ENCODE measurements at places on chromosomes 2 and 18. TPM values are rescaled to one million over a fixed set of nuclear protein-coding genes. Genes with fewer than 3 reads are reported as not detected.
A peak's percentile ranks its signal among the peaks of the same experiment; 100 is the strongest.

DNA sequence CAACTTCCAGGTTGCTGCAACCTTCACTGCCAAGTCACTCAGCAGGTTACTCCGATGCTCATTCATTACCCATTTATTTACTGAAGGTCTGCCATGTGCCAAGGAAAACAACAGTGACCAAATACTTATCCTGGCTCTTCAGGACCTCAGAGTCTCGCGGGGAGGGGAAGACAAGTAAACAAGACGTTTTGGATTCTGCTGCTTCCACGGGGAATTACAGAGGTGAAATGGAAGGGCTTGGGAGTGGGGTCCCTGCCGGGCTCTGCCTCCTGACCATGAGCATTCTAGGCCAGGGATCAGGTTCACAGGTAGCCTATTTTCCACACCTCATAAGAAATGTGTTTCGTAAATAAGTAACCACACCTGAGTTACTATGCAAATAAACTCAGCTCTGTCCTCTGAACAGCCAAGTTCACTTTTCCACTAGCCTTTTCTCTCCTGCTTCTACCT is 68.1 kb downstream of the CLHC1 start:
- no peak for DNase-seq

DNA sequence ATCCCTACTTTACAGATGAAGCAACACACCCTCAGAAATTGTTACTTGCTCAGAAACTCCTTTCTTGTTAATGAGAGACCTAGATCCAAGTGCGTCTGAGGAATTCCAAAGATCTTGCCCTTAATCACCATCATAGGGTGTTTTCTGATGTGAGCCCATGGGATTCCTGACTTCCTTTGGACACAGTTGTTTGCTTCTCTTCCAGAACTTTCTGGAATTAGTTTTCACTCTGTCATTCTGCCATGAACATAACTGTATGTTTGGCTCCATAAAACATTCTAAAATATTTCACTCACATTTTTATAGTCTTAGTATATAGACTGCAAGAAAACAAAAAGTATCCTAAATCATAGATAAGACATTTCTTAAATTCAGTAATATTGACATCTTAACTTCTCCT is 593.9 kb upstream of the SOX11 start:
- no peak for DNase-seq

- DNase-seq: no peak
Measured at GRCh38 chr2:31764169-31764568, 183.4 kb upstream of the SRD5A2 start.

- DNase-seq: no peak
Measured at GRCh38 chr2:177582000-177582399, 189.4 kb downstream of the AGPS start.

DNA sequence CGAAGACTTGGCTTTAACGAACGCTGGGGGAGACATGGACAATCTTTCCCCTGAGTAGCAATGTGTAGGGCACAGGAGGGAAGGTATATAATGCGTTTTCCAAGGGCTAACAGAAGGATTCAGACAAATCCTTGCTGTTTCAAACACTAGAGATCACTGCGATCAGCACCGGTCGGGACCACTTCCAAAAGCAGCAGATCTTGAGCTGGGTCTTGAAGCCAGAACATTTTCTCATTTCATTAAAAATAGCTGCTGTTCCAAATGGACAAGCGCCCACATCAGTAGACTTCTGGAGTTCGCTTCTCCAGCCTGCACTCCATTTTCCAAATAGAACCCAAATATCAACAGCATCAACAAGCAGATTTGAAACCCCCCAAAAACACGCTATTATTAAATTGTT is 65.1 kb upstream of the MAPRE2 start:
- no peak for DNase-seq

GRCh38 chr2:186590759-186591505 is 1.1 kb downstream of the ITGAV start:
- no peak for DNase-seq

GRCh38 chr2:62287899-62288880 is 92.3 kb downstream of the B3GNT2 start:
- peak; percentile 55 for DNase-seq

DNA sequence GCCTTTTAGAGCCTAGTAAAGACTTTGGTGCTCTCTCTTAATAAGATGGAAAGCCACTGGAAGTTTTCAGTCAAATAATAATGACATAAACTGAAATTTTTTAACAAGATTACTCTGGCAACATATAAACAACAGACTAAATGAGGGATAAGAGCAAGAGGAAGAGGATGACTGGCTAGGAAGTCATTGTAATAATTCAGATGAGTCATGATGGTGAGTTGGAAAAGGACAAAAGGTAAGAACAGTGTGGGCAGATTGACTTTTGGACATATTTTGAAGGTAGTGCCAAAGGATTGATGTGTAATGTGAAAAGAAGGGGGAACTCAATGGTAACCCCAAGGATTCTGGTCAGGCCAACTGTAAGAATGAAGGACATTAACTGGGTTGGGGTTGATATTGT is 310.3 kb downstream of the NOL4 start:
- no peak for DNase-seq

DNA sequence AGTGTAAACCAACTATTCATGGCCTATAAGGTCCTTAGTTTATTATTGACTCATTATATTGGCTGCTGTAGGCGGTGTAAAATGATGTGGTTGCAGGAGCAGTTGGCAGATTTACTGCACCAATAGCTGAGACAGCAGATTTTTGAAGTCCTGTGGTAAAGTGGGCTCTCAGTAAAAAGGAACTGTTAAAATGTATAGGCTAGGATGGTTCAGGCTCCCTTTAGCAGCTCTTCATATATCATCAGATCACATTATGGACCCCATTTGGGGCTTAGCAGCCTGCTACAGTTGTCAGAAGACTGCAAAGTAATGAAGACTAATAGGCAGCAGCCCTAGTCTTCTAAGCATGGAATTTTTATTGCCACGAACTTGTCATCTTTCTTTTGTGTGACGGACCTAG is 27.8 kb downstream of the MTX2 start:
- no peak for DNase-seq

DNA sequence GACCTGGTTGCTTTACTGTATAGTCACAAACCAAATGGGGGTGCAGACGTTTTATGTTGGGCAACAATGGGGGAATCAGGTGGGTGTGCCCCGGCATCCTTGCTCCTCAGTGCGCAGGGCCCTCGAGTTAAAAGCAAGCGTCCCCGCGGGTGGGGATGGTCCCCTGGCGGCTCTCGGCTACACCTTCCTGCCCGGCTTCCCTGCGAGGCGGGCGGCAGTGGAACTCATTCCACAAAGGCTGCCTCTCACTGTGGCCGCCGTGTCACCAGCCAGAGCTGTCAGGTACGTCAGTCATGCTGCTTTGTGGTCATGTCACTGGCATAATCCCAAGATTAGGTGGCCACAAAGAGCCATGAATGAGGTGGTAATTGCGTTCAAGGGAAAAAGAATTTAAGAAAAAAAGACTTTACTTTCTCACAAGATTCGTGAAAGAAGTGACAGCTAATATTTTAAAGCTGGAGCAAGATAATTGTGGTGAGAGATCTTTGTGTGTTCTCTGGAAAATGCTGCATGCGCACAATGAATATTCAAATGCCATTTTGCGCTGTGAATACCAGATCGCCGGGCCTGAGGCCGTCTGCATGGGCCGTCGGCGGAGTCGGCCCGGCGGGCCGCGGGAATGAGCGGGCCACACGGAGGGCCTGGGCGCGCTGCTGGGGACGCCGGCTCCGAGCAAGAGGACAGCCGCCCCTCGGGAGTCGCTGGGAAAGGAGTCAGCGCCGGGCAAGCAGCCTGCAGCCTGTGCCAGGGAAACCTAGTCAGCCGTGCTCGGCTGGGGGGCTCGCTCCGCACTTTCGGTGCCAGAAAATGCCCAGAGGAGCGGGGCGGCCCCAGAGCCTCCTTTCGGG is 82.3 kb upstream of the LDLRAD4 start:
- no peak for DNase-seq

DNA sequence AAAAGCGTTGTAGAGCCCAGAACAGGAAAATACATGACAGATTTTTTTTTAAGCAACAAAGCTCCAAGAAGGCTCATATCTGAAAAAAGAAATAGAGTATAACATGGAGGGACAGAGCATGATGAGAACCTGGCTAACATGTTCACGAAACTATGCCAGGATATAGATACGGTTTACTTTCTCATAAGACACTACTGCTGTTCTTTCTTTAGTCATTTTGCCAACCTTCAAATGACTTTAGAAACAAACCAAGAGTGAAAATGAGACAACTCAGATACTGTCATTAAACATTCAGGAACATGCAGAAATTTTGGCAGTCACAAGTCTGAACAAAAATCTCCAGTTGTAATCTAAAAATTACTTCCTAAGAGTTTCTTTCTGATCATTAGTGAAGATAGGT is 14.3 kb downstream of the LPIN2 start:
- no peak for DNase-seq

DNA sequence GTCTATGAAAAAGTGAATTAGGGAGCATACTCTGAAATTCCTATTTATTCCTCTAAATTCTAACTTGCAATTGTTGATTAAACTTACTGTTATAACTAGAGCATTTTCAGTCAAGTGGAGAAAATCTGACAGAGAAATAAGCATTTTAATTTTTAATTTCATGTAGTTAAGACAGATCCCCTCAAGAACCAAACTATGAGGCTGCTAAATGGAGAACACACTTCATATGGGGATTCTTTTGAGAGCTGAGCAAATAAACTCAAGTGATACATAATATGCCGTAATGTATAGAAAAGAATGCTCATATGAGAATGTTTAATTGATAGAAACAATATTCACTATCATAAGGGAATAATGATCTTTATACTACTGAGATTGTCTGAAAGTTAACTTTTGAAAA is 340.8 kb downstream of the ERBB4 start:
- DNase-seq: no peak

GRCh38 chr2:46615555-46615954 is 136.2 kb downstream of the TMEM247 start:
- no peak for DNase-seq

DNA sequence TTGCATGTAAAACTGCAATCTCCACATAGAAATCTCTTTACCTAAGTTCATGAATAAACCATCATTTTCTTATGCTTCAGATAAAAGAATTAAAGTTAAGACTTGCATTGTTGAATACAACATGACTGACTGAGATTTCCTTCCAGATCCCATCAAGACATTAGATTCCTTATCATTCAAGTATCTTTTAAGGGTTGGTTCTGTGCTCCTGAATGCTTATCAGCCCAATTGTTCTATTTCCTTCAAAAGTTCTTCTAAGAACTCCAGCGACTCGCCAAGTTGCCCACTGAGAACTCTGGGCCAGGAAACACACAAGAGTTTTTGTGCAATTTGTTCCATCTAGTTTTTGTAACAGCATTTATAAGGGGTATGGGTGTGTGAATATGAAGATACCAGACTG is 120.3 kb downstream of the RBMS1 start:
- DNase-seq: no peak

GRCh38 chr2:45532181-45532580 is 78.9 kb downstream of the SRBD1 start:
- DNase-seq: no peak

DNA sequence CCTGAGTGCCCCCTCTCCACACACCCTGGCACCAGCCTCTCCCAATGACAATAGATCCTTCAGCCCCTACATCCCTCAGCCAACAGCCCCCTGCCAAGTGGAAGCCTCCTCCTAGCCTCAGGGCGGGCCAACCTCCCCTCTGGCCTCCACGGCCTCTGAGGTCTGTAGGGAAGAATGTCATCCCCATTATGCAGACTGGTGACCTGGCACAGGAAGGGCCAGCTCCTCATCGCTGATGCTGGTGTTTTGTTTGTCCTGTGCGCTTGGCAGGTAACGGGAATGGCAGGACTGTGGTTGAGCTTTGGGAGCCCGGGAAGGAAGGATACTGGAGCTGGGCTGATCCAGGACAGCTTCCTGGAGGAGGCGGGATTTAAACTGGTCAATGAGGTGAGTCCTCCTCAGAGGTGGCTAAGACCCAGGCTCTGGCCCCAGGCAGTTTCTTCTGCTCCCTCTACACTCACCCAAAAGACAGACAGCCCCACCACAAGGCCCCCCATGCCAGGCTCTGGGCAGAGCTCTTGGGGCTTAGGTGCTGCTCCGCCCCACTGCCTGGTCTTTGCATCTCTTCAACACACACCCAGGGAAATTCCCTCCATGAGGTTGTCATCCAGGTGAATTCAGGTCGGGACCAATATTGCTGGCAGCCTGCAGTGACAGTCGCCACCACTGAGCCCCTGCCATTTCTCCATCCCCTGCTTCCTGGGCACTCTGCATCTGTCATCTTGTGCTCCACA is 75.2 kb upstream of the SMAD7 start:
- no peak for DNase-seq

GRCh38 chr2:157055660-157056199 is 201.8 kb upstream of the GALNT5 start:
- no peak for DNase-seq

DNA sequence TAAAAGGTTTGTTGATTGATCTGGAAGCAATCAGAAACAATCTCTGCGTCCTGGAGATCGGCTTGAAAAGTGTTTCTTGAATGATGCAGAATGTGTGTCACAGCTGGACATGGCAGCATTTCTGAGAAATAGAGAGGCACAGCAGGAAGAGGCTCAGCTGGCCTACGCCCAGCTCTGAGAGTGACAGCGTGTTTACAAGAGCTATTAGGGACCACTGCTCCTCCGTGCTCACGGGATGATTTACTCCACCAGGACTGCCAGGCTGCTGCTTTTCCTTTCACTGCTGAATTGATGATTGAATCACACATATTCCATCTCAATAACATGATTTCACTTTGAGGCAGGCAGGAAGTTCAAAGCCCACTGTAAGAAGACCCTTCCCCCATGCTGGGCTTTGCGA is 62.8 kb downstream of the GALNT14 start:
- DNase-seq: no peak

GRCh38 chr2:71478806-71479205 is 25.4 kb downstream of the DYSF start:
- no peak for DNase-seq

DNA sequence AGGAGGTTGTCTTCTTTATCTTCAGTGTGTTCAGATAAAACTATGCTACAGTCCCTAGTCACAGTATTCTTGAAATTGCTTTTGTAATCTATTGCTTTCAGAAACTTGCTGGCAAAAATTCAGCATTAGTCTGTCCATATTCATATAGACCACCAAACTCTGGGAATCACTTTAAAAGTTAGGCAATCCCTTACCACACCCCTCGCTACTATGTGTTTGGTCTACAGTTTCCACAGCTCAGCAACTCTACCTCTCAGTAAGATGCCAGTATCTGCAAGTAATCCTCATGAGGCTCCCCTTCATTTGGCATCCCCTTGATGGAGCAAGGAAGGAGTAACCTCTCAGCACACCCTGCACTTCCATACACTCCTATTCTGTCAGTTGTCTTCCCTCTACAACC is 1706.6 kb upstream of the CELF4 start:
- DNase-seq: no peak

GRCh38 chr2:25198209-25198525 is 29.8 kb upstream of the POMC start:
- DNase-seq: no peak

Gene PLGLB2
- total RNA-seq: 1.7 TPM

Gene GKN1
- not detected for total RNA-seq

Gene DCTN1
- 112 TPM for total RNA-seq

Gene SLC23A3
- total RNA-seq: 1.1 TPM

Gene RGPD4
- total RNA-seq: not detected

Gene NOL4
- total RNA-seq: not detected

Gene METTL8
- 21.4 TPM for total RNA-seq

Gene LIMS4
- 5.0 TPM for total RNA-seq

Gene TDRD15
- not detected for total RNA-seq

Gene IL1F10
- not detected for total RNA-seq

Gene IL36G
- not detected for total RNA-seq

Gene TRAK2
- 41.7 TPM for total RNA-seq

Gene RAB27B
- total RNA-seq: 0.50 TPM

Gene DNAJC5G
- 0.79 TPM for total RNA-seq

Gene CENPA
- total RNA-seq: 1.1 TPM

Measured in omental fat pad (tissue), 4 donors.